ENCODE measurements at places on chromosomes 1 and 21.

DNA sequence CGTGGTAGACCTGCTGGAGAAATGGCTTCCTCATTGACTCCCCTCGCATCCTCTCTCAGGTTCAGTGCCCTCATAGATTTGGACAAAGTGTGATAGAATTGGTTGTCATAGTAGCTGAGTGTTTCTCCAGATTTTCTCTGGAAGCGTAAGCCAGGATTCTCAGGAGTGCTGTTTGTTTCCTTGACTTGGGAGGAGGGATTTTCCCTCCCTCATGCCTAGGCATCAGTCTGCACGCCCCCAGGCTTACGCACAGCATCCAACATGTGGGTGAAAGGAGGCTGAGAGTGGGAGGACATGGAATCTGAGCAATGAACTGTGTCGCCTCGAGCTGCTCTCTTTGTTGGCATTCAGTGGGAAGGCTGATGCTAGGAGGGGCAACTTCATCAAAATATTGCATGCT, 503.5 kb downstream of the LTN1 start:
- DNase-seq, result peak; percentile 50

- DNase-seq, result no peak
Observed at GRCh38 chr1:106889059-106889458, 167.4 kb upstream of the PRMT6 start.

DNA sequence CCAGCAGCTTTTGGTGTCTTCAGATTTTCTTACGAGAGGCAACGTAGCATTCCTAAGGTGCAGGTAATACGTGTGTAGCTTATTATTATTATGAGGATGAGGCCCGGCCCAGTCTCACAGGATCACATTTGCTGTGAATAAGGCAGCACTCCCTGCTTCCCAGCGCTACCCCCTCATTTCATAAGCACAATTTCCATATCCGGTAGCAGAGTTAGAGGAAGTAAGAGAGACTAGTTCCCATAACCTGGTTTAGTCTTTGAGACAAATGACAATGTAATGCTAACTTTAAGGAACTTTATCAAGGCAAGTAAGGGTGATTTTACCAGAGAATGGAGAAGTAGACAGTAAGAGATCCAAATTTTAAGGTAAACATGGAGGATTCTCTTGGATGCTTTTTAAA, 14.6 kb upstream of the LMO4 start:
- no peak for DNase-seq

- DNase-seq, result no peak
Observed at GRCh38 chr1:181513786-181514297, 30.5 kb downstream of the CACNA1E start.

GRCh38 chr21:16535102-16535422, 805.3 kb downstream of the USP25 start:
- DNase-seq, result peak; percentile 81

GRCh38 chr1:98057236-98057910, 136.5 kb upstream of the DPYD start:
- no peak for DNase-seq

GRCh38 chr1:46637444-46638083, 21.0 kb upstream of the MOB3C start:
- DNase-seq, result no peak

DNA sequence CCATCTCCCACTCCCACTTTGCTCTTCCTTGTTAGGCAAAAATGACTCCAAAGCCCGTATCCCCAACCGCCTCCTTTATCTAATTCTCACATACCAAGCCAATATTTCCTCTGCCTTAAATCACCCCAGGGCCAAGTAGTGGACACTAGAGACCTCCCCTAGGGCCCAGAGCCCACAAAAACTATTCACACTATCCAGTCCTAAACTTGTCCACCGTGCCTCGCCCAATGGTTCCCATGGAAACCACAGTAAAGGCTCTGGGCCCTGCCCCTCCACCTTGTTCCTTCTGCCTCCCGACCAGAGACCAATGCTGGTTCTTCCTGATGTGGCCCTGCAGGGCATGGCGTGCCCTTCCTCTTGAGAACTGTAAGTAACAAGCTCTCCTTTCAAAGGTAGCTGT, 11.8 kb downstream of the CFAP107 start:
- no peak for DNase-seq

DNA sequence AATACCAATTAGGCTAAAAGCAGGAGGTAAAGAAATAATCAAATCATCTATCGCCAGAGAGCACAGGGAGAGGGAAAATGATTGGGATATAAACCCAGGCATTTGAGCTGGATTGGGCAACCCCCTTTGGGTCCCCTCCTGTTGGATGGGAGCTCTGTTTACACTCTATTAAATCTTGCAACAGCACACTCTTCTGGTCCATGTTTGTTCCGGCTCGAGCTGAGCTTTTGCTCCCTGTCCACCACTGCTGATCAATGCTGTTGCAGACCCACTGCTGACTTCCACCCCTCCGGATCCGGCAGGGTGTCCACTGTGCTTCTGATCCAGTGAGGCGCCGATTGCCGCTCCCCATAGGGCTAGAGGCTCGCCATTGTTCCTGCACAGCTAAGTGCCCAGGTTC, 493.8 kb downstream of the MATN1 start:
- no peak for DNase-seq

GRCh38 chr21:42590431-42591131, 62.8 kb upstream of the PDE9A start:
- DNase-seq, result no peak

DNA sequence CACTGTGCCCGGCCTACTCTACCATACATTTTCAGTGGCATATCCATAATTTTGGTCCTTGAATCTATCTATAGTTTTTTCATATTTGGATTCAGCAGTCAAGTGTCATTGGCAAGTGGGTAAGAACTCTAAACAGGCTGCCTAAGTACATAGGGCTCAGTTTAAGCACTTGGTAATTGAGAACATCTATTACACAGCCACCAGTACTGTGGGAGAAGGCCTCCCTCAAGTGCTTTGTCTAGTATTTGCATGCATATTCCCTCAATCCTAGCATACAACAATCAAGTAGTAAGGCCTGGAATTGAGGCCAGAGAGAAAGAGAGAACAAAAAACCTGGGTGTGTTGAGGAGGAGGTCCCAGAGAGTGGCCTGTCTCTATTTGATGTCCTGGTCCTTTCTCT, 325.2 kb downstream of the USP25 start:
- DNase-seq, result no peak

- DNase-seq, result peak; percentile 36
Observed at GRCh38 chr1:114122941-114123618, 30.6 kb downstream of the SYT6 start.

DNA sequence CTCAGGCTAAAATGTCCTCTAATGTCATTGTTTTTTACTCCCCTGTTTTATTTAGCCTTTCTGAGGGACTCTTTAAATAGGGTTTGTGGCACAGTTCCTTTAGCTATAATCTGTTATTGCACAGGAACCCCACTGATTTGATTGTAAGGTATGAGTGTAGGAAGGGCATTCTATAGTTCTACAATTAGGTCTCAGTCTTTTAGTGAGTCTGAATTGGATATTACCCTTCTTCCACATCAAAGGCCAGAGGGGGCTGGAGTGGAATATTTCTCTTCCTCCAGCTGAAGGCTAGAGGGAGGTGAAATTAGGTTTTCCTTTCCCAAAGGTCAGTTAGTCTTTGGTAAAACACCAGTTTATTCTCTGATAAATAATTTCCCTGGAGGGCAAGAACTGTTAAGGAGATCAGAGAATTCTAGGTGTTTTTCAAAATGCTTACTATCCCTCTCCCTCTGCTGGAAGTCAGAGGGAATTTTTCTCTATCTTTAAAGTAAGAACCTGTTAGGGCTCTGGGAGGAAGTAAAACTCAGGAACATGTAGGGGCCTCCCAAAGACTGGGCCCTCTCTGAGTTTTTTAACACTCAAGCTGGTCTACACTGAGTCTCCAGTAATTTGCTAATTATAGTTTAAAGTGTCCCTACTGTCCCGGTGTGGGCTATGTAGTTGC, 176.3 kb upstream of the ZNHIT6 start:
- peak; percentile 12 for DNase-seq

DNA sequence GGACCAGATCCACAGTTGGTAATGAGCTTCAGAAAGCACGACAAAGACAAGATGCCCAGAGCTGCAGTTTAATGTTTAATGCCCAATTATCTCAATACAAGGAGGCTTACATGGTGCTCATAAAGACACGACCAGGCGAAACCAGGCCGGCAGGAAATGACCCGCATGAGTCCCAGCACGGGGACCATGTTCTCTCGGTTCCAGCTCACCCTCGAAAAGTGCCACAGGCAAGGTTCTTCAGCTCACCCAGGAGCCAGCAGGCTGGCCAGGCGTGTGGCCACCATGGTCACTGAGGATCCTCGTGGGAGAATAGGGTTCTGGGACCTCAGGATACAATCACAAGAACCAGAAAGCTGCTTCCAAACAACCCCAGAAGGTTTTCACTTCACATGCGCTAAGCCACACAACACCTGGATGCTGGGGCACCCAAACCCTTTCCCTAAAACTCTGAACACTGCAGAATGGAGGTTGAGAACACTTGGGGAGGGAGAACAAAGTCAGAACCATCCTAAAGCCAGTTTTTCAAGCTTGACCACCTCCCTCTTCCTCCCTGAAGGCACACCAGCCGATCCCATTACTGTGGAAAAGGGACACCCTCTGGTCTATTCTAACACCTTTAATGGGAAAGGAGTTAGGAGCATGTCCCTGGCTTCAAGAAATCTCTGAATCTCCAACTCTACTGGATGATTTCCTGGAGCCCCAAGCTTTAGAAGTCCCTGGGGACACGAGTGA, 22.6 kb upstream of the ASAP3 start:
- no peak for DNase-seq

GRCh38 chr1:61754545-61754944, 12.3 kb downstream of the PATJ start:
- no peak for DNase-seq

- DNase-seq, result no peak
Observed at GRCh38 chr1:67097305-67097704, 37.5 kb downstream of the C1orf141 start.

DNA sequence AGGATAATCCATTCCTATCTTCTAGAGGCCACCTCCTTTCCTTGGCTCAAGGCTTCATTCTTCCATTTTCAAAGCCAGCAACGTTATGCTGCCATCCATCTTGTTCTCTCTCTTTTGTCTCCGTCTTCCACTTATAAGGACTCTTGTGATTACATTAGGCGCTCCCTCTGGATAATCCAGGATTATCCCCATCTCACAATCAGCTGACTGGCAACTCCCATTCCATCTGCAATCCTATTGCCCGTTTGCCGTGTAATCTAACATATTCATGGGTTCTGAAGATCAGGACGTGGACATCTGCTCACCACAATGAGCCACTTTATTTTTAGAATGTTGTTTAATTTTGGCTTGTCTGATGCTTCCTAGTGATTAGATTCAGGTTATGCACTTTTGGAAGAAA, 89.3 kb downstream of the EBNA1BP2 start:
- no peak for DNase-seq

- DNase-seq, result no peak
Observed at GRCh38 chr1:225493591-225494246, 65.9 kb upstream of the LBR start.

- no peak for DNase-seq
Observed at GRCh38 chr1:201761178-201761577, 67.8 kb upstream of the IPO9 start.

DNA sequence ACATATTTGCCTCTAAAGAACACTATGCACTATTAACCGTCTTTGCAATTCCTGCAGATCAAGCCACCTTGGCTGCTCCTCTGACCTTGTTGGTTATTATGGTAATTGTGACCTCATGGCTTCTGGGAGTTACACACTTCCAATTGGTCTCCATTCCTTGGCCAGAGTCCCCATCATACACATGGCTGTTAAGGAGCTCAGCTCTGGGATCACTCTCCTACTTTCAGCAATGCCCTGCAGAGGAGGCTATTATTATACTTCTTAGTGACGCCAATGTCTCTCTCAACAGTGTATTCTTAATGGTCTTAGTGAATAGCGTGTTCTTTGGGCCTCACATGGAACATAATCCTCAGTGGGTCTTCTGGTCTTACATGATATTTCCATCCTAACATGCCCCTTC, 10.0 kb upstream of the JAK1 start:
- no peak for DNase-seq

DNA sequence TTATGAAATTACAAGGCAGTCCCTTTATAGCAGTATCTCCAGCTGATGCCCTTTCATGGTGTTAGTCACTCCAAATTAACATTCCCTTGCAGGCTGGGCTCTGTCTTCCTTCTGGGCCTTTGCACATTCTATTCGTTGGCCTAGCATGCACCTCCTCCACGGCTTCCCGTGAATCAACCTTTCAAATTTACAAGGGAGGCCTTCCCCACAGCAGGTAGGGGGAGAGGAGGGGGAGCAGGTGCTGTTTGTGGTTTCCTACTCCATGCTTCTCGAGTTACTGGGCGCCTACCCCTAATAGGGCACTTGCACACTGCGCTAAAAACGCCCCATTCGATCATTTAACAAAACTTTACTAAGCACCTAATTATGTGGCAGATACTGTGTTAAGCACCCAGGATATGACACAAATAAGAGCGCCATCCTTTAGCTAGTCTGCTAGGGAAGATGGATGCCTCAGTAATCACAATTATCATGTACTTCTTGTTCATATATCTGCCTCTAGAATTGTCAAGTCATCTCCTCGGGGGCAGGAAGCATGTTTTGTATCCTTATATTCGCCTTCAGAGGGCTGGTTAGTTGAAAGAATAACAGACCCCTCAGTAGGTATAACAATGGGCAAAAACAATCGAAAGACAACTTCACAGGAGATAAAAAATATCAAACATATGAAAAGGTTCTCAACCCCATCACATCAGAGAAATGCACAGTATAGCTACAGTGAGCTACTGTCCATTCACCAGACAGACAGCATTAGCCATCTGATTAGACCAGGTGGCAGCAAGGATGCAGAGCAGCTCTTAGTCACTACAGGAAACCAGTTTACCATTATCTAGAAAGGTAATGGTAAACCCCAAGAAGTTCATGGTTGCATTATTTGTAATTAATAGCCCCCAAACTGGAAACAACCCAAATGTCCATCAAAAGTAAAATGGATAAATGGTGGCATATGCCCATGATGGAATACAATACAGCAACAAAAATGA, 1.7 kb upstream of the ADAR start:
- peak; percentile 56 for DNase-seq

DNA sequence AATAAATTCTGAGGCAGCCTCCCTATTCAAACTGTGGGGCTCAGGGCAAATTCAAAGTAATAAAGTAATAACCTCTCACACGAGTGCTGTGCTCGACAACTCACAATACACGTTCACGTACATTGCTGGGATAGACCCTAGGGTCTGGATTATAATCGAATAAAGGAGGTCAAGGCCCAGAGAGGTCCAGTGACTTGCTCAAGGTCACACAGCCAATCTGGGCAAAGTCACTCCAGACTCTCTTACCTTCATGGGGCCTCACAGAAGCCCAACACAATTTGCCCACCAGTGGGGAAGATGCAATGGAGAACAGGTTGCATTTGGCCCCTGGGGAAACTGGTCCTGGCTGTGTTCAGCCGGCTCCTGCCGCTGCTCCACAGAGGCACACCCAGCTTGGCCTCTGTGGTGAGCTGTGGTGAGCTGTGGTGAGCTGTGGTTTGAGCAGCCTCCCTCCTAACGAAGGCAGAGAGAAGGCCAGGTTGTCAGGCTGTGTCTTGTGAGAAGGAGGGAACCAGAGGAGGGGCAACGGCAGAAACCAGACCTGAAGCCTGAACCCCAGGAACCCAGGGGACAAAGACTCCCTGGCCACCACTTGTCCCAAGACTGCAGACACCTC, 35.1 kb downstream of the NUAK2 start:
- no peak for DNase-seq
